ENCODE measurements at places on chromosomes 3 and 15.

DNA sequence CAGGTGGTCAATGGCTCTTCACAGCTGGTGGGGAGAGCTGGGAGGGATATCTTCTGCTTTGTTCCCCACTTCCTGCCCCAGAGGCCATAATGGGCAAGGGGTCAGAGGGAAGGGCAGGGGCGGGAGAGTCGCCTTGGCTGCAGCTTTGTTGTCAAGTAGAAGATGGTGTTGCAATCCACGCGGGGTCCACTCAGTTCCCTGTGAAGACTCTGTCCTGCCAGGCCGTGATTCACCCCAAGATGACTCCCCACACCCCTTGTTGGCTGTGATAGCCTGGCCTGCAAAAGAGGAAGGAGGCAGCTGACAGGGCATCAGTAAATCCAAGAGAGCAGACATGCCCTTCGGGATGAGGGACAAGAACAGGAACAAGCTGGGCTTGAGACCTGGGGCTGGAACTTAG lies 6.9 kb downstream of the GALNT15 start:
- no peak for DNase-seq

GRCh38 chr3:15750143-15750542 lies 47.6 kb downstream of the ANKRD28 start:
- no peak for DNase-seq

DNA sequence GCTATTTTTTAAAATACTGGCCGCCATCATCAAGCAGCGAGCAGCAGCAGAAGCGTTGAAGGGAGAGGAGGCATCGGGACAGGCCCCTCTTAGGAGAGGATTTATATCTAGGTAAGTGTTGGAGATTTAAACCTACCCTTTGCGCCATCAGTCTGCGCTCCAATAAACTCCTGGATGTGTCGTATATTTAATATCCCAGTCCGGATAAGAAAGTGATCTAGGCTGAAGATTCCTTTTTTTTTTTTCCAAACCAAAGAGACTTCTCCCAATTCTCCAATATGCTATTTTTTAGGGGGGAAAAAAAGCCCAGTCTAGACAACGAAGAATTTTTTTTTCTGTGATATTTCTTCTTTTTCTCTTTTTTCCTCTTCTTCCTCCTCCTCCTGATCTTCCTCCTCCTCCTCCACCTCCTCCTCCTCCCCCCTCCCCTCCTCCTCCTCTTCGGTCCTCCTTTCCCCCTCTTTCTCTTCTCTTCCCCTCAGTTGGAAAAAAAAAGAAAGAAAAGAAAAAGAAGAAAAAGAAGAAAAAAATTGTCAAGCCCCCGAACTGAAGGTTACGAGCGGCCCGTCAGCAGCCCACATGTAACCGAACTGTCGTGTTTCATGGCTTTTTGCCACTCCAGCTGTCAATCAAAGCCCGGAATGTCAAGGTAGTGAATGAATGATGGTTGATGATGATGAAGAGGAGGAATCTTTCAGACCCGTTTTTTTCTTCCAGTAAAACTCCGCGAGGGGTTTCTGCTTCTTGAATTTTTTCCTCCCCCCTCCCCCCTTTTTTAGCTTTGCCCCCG lies 835 bp downstream of the MEIS2 start:
- no peak for DNase-seq

DNA sequence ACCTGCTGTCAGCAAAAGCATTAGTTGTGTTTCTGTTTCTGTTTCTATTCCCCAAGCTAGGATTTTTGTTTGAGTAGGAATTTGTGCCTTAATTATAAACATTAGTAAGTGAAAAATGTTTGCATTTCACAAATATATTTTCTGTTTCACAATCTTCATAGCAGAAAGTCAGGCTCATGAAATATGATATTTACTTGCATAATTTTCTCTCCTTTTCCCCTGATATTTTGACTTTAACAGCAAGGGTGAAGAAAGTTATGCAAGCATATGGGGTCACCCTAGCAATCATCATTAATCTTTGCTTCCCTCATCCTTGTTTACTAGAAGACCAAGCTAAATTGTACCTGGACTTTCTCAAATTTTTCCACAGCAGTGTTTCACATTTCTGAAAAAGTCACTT lies 140.3 kb upstream of the SEMA6D start:
- no peak for DNase-seq

GRCh38 chr3:13214847-13215472 lies 141.7 kb upstream of the IQSEC1 start:
- no peak for DNase-seq

- DNase-seq = no peak
These were observed 317.5 kb downstream of the GBE1 start for GRCh38 chr3:81443958-81444357.

- DNase-seq = no peak
These were observed 283.3 kb downstream of the KLF13 start for GRCh38 chr15:31609906-31610305.

GRCh38 chr3:184479426-184480126 lies 82.0 kb upstream of the EPHB3 start:
- no peak for DNase-seq

DNA sequence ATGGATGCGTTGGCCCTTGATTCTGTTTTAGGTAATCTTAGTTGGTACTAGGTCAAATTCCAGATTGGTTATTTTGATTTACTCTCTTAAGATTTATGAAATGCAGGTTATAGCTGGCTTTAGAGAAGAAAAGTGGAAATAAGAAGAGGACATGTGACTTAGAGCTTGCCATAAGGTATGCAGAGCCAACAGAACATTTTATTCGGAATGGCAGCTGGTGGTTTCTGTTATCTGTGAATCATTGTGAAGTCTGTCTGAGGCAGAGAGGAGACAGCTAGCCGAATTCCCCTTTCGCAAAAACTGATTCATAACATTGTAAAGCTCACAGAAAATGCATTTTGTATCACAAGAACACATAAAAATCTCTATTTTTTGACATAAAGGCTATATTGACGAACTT lies 82.1 kb downstream of the FILIP1L start:
- DNase-seq = peak; percentile 12

DNA sequence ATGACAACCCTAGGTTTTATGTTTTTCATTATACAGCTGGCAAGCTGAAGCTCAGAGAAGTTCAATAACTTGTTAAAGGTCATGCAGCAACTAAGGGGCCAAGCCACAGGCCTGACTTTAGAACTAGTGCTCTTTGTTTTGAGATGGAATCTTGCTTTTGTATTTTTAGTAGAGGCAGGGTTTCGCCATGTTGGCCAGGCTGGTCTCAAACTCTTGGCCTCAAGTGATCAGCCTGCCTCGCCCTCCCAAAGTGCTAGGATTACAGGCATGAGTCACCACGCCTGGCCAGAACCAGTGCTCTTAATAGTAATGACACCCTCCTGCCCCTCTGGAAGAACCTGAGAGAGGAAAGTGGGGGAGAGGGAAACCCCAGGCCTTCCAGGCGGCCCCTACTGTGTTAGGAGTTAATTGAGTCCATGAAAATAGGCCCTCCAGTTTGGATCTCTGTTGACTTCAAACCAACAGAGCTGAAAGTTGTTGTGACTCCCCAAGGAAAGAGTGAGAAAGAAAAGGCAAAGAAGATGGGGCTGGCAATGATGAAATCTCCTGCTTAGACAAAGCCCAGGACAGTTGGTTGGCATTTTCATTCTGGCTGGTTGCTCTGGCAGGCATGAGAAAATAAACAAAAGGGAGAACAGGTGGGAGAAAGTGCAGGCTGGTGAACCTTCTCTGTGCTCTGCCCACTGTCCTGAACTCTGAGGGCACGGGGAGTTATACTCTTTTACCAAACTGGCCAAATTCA lies 3.6 kb upstream of the PRRT3 start:
- no peak for DNase-seq

GRCh38 chr15:78392430-78392829 lies 45.6 kb upstream of the IREB2 start:
- no peak for DNase-seq

DNA sequence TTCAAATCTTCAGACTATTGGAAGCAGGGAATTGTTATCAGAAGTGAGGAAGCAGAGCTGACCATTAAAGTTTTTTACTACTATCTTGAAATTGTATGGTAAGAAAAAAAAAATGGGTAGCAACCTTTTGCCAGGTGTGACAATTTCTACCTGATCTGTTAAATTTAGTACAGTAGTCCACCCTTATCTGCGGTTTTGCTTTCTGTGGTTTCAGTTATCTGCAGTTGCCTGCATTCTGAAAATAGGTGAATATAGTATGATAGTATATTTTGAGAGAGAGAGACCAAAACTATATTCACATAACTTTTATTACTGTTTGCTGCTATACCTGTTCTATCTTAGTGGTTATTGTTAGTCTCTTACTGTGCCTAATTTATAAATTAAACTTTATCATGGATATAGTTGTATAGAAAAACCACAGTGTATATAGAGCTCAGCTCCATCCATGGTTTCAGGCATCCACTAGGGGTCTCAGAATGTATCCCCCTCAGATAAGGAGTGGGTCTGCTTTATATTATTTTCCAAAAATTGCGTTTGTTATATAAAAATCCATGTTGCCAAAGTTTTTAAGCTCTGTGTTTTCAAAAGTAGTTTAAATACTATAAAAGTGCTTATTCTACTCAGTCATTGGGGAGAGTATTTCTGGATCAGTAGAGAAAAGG lies 69.9 kb downstream of the PTPRG start:
- no peak for DNase-seq

DNA sequence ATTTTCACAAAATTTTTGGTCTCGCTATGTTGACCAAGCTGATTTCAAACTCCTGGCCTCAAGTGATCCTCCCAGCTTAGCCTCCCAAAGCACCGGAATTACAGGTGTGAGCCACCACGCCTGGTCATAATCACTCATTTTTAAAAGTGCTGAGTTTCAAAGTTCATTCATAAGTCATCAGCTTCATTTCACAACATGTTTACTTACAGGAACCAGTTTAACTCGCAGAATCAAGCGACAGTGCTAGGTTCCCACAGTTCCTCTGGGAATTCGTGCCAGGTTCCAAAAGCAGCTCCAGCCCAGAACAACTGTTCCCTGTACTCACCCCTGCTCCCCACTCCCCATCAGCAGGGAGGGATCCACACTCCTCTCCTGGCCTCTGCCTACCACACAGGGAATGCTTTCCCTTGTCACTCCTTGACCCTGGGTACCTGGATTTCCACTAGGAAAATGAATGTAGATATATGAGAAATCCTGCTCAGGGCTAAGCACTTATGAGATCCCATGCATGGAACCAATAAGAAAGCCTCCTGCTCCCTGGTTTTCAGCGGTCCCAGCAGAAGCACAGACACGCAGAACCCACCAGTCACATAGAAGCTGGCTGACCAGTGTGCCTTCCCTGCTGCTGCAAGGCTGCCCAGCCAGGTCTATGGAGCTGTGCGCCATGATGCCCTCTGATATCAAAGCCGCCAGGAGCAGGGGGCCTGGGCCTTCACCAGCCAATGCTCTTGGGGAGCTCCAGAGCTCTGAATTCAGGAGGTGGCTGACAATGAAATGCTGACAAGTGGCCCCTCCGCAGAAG lies 72.3 kb downstream of the ITGB5 start:
- no peak for DNase-seq

DNA sequence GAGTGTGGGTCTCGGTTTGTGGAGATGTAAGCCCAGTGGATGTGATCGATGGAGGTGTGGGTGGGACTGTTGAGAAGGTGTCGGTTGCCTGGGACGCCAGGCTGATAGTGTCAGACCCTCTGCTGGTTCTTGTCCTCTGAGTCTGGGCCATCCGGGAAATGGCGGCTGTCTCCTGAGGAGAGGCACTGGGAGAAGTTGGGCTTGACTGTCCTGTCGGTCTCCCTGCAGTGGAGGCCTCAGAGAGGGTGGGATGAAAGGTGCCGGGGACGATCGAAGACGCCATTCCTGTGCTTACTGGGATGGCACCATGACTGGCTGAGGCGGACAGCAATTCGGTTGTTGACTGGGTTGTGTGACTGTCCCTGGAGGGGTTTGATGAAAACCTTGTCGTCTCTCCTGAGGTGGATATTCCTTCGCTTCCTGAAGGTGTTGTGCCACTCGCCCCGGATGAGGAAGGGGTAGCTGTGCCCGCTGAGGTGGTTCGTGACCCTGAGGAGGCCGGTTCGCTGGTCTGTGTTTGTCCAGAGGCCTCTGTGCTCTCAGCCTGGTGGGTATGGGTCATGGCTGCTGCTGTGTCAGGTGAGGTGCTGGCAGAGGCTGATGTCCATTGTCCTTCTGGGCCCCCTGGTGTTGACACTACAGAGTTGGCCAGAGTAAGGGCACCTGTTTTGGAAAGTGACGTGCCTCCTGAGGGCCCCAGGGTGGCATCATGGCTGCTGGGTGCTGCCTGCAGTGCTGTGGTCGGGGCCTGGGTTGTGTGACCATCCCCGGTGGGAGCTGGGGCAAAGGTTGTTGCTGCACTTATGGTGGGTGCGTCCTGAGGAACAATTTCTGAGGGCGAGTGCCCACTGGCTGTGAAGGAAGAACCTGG lies 22.8 kb downstream of the MUC4 start:
- DNase-seq = no peak

- no peak for DNase-seq
These were observed 77.1 kb upstream of the CACNA2D3 start for GRCh38 chr3:54045061-54045815.

DNA sequence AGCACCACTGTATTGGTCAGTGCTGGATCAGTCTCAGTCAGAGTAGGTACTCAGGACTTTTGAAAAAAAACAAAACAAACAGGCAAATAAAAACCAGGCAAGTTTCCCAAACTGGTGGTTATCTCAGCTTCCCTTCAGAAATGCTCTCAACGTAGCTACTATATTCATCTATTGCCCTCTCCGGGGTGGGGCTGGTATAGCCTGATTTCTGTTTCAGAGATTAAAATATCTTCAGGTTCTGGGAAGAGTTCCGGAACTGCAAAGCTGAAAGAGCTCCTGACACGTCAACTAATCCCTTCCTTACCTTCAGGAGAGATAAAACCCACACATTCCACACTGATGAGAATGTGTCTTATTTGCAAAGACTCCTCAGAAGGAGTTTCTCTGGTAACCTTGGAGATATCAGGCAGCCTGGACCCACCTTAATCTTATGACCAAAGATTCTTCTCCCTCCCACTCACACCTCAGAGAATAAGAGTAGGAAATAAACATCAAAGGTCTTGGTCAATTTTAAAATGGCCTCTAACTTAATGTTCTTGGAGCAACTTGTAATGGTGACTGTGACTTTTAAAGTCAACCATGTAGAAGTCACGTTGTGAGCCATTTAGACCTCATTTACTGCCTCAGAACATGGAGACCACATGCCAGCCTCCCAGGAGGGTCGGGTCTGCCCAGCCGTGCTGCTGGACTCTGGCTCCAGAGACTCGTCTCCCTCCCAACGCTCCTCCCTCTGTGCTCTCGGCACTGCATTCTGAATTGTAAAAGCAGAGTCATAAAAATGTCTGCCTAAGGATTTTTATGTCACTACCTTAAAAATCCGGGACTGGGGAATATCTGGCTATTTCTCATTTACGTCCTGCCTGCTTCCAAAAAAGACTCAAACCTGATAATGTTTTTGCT lies 53.8 kb downstream of the CDCP1 start:
- no peak for DNase-seq

- DNase-seq = no peak
These were observed 6.1 kb downstream of the CYP1A2 start for GRCh38 chr15:74754593-74755215.

- DNase-seq = no peak
These were observed 5.5 kb upstream of the SNX22 start for GRCh38 chr15:64146041-64146440.

GRCh38 chr3:132650153-132650552 lies 9.5 kb downstream of the ACAD11 start:
- DNase-seq = no peak

DNA sequence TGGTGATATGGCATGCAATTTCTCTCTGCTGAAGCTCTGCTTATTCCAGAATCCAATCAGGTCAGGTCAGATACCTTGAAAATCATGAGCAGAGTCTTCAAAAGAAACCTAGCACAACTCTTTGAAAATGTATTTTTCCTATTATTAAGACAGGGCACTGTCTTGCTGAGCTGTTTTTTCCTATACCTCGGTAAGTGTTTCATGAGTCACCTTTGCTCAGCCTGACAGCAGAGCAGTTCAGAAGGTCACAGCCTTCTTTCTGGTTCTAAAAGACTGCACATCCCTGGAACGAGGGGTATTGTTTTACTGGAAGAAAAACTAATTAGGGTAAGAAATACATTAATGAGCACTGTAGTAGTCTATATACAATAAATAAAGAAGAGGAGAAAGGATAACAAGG lies 422.0 kb downstream of the SOX2 start:
- no peak for DNase-seq
